Activated naive CD8-positive, alpha-beta T cell treated with anti-CD3 and anti-CD28 coated beads, Interleukin-2, amount 50 U/mL, for 24 hours (primary cell): ENCODE measurements at places on chromosomes 1 and 21.

DNA sequence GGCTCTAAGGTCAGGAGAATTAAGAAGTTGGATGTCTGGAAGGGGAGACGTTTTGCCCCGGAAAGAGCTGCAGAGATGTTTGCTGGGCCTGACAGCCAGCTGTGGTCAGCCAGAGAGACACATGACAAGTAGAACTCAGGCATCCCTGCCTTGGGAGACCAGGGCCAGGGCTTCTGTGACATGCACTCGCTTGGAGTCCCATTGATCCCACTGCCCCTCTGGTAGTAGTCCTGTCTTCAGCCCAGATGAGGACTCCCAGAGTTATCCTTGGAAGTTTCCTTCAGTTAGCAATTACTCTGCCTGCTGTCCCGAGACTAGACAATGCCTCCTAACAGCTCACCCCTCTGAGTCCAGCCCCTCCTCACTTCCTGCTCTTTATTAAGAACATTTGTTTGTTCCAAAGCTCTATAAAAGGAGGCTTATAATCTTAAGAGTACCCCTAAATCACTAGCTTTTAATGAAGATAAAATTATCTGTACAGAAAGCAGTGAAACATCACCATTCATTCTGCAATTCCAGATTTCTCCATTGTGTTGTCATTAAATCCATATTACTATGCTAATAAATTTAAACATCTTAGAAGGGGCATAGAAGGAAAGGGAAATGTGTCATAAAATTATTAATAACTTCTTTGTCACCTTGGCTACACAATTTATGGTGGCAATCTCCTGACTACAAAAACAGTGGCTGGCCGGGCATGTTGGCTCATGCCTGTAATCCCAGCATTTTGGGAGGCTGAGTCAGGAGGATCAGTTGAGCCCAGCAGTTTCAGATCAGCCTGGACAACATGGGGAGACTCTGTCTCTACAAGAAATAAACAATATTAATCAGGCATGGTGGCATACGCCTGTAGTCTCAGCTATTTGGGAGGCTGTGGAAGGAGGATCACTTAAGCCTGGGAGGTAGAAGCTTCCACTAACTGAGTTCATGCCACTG is 94.2 kb downstream of the KCNK1 start:
- no peak for DNase-seq

GRCh38 chr1:15089258-15089992 is 64.1 kb upstream of the TMEM51 start:
- DNase-seq = no peak

- no peak for DNase-seq
These were observed 19.1 kb downstream of the ASPM start for GRCh38 chr1:197127246-197127912.

- DNase-seq = no peak
These were observed 315.7 kb downstream of the TPR start for GRCh38 chr1:186059311-186059710.

GRCh38 chr1:72650843-72651435 is 368.6 kb upstream of the NEGR1 start:
- DNase-seq = no peak

DNA sequence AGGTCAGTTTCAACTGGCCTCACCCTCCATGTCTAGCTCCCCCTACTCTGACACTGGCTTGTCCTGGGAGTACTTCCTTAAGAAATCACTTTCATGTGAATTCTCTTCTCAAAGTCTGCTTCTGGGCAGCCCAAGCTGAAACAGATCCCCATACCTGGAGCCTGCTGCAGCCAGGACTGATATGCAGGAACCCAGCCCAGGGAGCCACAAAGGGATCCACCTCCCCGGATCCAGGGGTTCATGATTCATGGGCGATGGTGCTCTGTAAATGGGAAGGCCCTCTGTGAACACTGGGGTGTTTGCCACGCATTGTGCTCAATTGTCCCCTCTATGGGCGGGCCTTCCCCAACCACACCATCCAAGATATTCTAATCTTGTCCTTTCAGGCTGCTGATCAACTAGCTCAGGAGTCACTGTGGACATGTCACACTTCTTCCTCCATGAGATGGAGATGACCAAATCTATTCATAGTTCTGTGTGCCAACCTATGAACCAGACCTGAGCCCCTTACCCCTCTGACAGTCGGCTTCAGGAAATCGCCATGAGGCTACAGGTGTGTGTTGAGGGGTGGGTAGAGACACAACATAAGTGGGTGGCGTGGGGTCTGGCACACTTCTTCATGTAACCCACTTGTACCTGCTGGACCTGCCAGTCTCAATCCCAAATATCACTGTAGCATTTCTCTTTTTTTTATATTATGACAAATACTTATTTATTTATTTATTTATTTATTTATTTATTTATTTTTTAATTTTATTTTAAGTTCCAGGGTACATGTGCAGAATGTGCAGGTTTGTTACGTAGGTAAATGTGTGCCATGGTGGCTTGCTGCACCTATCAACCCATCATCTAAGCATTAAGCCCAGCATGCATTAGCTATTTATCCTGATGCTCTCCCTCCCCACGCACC is 41.8 kb downstream of the RUNX3 start:
- DNase-seq = no peak

DNA sequence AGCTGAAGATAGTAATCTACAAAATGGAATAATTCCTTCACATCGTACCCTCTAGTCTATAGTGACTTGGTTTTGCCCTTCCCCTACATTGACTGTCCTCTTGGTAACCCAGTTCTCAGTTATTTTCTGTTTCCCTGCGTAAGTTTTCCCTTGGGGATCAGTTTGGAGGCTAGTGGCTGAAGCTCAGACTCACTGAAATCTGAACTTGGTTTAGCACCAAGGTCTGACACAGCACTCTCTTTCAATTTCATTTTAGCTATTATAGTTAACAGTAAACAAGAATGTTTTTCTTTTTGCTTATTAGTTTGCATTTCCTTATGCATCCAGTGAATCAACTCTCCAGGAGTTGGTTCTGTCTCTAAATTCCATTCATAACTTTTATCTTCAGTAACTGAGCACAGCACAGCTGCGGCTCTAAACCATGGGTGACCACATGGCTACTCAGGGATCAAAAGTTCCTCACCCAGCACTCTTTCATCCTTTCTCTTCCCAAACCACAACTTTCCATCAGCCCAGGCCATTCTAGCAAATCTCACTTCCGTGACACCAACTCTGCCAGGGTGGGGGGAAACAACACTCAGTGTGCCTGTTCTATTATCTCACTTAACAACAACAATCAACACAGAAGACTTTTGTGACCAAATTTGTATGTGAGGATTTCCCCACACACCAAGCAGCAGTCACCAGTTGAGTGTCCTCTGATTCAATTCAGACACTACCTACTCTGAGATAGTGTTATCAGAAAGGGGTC is 17.6 kb upstream of the IFI6 start:
- no peak for DNase-seq

DNA sequence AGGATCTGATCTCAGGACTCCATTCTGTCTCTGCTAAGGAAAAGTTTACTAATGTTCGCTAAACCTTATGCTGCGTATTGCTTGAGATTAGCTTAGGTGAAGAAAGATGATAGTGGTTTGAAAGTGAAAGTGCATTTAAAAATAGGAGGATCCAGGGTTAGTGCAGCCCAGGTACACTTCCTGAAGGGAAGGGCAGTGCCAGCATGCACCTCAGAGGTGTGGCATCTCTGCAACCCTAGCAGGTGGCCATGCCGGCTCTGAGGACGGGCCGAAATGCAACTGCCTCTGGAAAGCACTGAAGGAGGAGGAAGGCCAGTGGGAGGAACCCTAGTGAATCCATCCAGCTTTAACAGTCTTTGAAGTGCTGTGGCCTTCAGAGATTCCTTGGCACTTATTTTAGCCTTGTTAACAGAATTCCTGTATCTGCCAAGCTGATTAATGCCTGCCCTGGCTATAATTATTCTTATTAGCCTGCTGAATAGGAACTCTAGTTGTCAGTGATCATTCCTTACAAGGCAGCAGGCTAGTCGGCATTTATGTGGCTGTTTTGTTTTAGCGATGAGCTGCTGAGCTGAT is 5.5 kb downstream of the PTGFRN start:
- DNase-seq = no peak

- no peak for DNase-seq
These were observed 473.5 kb upstream of the ADGRL2 start for GRCh38 chr1:81327103-81327710.
